Aorta (tissue), 5 donors: ENCODE measurements at places on chromosomes 11 and 22.

GRCh38 chr11:126991596-126991995, 9.0 kb downstream of the KIRREL3 start:
- no peak for DNase-seq

DNA sequence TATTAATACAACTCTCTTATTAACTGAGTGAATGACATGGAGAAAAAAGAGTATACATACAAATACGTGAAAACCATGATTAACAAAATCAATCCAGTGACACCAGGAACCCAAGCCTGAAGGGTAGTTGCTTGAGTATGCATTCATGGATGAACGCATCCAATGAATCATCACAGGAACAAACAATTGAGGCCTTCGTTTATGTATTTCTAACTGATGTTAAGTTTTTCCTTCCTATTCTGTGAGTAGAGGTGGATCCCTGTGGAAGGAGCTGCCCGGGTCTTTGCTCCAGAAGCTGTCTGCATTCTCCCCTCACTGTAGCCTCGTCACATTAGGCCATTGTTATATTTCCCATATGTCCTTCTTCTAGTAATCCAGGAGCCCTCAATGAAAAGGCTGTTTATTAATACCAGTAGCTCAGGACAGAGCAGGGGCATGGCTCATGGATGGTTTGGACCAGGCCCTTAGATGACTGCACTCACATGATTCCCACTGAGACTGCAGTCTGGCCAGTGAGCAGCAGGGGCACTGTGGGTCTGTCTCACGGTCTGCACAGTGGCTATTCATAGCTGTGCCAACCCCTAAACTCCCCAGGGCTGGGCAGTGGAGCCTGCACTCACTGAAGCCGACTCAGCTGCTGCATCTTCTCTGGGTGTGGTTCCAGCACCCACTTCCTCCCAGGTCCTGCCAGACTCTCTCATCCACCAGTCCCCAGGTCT, 128.1 kb upstream of the TOP3B start:
- no peak for DNase-seq

DNA sequence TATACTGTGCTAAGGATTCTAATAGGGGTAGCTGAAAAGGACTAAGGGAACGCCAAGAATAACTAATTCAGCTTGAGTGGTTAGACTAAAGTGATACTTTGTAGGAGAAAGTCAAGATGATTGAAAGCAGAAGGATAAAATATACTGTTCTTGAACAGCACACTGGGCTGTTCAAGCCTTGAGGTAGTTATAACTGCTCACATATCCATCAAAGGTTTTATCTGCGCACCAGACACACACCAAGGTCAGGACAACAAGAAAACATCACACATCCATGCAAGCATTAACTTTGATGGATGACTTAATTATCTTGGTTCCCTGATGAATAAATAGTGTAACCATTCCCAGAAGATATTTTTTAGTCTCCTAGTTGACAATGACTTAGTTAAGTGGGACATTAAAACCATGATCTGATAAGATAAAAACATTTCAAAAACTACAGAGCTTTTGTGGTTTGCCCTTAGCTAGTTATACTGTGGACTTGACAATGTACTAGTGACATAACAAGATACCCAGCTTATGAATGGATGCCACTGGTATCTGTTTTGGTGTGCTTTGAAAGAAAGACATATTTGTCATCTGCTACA, 728.9 kb downstream of the JRKL start:
- no peak for DNase-seq

- peak; percentile 47 for DNase-seq
These were observed 1.3 kb upstream of the SSH3 start for GRCh38 chr11:67301951-67302516.

- peak; percentile 89 for DNase-seq
These were observed 741 bp upstream of the MTA2 start for GRCh38 chr11:62602141-62603071.

DNA sequence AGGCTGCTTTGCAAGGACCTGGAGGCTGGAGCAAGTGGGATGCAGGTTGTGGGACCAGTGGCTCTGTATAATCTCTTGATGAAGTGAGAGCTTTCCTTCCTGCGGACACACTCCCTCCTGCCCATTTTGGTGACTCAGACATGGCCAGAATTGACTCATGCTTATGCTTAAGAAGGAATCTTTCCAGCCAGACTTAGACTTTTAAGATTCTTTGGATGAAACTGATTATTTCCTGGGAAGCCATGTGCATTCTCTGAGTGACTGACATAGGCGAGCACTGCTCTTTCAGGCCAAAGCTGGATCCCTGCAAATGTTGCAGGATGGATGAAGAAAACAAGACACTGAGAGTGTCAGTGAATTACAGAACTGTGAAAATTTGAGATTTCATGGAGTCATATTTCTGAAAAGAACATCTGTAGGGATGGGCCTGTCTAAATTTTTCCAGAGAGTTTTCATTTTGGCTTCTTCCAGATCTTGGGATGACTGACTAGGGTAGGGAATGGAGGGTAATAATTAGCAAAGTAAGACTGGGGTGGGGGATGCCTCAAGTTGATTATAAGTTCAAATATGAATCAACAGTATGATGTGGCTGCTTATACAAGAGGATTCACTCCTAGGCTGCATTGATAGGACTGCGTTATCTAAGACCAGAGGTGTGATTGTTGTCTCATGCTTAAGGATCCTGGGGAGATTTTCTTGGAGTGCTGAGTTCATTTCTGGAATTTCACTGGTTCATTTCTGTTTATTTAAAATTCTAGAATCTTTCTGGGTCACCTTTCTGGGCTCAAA, 195.8 kb downstream of the HIPK3 start:
- DNase-seq = no peak

DNA sequence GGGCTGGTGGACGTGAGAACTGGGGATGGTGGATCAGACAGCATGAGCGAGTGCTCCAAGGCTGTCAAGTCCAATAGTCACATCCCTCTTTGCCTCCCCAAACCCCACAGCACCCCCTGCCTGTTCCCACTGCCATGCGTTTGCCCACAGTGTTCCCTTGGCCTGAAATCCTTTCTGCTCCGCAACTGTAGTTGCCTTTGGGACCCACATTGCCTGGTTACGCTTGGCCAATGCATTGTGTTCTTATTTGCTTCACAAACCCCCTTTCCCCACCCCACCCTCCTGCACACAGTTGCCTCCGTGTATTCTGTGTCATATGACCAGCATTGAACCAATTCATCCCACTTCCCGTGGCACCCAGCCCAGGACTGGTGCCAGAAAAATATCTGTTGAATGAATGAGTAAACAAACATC, 2.1 kb upstream of the KIAA0930 start:
- no peak for DNase-seq

DNA sequence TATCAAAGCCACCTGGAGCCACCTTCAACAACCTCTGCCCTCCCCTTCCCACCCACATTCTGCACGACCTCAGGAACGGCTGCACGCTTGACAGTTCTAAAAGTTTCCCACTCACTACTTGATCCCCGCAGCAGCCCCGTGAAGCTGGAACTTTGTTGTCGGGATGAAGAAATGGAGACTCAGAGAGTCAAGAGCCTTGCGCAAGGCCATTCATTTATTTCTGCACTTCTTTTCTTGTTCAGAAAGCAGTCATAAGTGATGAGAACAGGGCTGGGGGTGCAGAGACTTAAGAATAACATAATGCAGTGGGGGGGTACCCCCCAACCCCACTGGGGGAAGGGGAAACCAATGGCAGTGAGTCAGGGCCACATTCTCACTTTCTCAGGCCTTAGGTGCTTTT, 2.2 kb upstream of the ZFTA start:
- DNase-seq = no peak

DNA sequence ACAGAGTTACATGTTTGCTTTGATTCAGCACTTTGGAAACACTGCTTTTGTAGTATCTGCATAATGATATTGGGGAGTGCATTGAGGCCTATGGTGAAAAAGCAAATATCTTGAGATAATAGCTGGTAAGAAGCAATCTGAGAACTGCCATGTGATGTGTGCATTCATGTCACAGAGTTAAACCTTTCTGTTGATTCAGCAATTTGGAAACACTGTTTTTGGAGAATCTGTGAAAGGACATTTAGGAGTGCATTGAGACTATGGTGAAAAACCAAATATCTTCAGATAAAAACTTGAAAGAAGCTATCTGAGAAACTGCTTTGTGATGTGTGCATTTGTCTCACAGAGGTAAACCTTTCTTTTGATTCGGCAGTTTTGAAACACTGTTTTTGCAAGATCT, 346.8 kb downstream of the OR4C45 start:
- no peak for DNase-seq

DNA sequence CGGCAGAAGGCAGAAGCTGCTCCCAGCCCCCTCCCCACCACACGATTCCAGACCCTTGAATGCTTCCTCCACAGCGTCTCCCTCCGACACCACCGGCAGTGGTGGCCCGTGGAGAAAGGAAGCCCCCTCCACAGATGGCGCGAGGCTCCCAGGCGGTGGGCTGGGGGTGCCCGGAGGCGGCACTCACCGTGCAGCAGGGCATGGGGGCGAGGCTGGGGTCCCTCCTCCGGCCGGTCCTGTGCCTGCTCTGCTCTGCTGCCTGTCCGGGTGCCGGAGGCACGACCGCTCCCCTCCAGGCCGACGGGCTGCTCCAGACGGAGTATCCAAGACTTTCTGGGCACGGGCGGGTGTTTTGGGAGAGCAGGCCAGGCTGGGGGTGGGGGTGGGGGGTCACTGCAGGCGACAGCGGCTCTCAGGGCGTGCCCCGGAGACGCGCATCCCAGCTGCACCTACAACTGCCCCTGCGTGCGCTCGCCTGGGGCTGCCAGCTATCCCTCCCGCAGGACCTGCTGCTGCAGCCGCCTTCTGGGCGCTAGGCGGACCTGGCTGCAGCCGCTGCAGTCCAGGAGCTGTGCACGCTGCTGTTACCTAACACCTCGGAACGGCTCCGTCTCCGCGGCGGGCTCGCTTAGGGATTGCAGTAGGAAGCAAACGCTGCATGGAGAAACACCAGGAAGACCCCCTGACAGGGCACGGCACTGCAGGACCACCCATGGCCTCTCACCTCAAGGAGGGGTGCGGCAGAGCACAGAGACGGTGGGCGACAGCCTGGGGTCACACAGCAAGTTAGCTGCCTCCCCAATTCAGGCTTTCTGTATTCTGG, 15.2 kb downstream of the MRGPRG start:
- DNase-seq = peak; percentile 32

DNA sequence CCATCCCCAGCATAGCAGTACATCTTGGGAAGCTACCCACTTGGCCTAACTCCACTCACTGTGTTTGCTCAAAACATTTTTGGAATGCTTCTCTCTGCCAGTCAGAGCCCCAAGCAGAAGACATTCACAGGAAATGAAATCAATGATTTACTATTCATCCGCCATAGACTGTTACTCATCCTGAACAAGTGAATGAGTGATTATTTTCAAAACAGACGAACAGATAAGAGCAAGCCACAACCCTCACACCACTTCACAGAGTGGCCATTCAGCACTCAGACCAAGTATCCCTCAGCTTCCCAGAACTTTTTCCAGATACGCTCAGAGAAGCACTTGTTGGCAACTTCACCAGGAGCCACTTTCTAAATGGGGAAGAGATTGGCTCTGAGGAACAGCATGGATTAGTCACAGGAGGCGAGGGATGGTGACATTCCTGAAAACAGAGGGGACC, 13.0 kb upstream of the UBASH3B start:
- DNase-seq = no peak

- DNase-seq = no peak
These were observed 58.2 kb upstream of the PDE3B start for GRCh38 chr11:14585438-14585837.

- no peak for DNase-seq
These were observed 151.6 kb upstream of the TENM4 start for GRCh38 chr11:79592406-79592805.

- DNase-seq = no peak
These were observed 6.4 kb downstream of the ENDOD1 start for GRCh38 chr11:95095858-95096587.

GRCh38 chr11:96744697-96745096, 354.9 kb downstream of the JRKL start:
- DNase-seq = no peak

DNA sequence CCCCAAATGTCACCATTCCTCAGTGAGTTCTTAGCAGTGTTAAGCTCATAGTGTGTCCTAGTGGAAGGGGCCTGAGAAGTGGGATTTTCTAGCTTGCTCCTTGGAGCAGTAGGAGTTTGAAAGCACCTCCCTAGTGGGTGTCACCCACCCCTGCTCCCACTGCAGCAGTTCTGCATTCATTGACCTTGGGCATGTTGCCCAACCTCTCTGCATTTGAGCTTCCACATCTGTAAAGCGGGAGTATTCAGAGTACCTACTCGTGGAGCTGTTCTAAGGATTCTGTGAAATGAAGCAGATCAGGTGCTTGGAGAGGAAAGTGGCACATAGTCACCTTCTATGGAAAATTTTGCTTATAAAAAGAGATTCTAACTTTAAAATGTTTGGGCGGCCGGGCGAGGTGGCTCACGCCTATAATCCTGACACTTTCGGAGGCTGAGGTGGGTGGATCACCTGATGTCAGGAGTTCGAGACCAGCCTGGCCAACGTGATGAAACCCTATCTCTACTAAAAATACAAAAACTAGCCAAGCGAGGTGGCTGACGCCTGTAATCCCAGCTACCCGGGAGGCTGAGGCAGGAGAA, 16.9 kb downstream of the LMO2 start:
- no peak for DNase-seq

- DNase-seq = no peak
These were observed 38.1 kb upstream of the PRDM11 start for GRCh38 chr11:45108070-45109064.

GRCh38 chr11:62273284-62273683, 3.3 kb downstream of the SCGB2A2 start:
- no peak for DNase-seq

GRCh38 chr11:396948-397548, 3.0 kb downstream of the PKP3 start:
- peak; percentile 89 for DNase-seq

- no peak for DNase-seq
These were observed 2226.5 kb upstream of the RAG2 start for GRCh38 chr11:38824573-38824972.

- DNase-seq = no peak
These were observed 936 bp downstream of the CECR2 start for GRCh38 chr22:17370026-17370765.

DNA sequence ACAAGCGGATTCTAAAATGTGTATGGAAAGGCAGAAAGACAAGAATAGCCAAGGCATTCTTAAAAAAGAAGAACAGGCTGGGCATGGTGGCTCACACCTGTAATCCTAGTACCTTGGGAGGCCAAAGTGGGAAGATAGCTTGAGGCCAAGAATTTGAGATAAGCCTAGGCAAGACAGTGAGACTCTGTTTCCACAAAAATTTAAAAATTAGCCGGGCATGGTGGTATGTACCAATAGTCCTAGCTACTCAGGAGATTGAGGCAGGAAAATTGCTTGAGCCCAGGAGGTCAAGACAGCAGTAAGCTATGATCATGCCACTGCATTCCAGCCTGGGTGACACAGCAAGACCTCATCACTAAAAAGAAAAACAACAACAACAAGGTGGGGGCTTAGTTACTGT, 46.0 kb upstream of the PPP2R1B start:
- no peak for DNase-seq

- no peak for DNase-seq
These were observed 39.3 kb downstream of the KREMEN1 start for GRCh38 chr22:29112121-29112520.
